ENCODE measurements at places on chromosomes 12 and 14.
A peak's percentile ranks its signal among the peaks of the same experiment; 100 is the strongest.

DNA sequence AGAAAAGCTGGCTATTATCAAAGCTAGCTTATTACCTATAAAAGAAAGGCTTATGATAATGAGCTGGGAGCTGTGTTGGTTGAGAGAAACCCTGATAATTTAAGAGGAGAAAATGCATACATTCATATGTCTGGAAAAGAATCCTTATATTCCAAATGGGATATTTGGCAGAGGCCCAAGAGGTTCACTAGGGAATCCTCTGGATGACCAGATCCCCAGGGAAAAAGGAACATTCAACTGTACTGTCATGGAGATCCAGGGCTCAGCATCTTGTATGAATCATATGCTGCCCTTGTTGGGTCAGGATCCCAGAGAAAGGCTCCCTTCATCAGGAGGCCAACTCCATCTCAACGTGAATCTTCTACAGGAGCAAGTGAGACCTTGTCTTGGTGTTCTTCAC is 16.6 kb upstream of the FBXO34 start:
- DNase-seq: no peak

DNA sequence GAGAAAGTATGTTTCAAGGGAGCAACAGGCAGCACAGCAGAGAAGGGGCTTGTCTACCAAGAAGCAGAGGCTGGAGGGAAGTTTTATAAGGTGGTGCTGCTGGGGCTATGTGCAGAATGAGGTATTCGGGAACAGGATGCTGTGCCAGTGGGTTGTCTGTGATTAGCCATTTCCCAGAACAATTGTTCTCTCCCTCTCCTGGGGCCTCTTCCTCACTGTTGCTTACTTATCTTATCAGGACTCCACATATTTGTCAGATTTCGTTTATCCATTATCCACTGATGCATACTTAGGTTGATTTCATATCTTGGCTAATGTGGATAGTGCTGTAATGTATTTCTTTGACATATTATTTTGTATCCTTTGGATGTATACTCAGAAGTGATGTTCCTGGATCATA is 195.1 kb upstream of the RTL1 start:
- no peak for DNase-seq

- no peak for DNase-seq
These were observed 75.3 kb downstream of the AACS start for GRCh38 chr12:125140279-125141209.

DNA sequence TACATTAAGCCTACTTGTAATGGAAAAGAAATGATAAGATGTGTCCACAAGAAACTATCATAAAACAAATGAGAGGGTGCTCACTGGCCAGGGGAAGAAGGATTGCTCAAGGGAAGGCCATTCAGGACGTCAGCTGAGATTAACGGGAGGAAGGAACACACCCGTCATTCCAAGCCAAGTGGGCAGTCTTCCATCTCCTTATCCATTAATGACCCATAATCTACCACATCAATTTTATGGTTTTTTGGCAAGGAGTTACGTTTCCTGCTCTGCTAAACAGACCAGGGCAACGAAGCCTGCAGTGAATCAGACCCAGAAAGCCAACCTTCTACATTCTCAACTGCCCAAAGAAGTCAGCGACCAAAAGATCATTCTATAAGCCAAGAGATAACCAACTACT is 25.1 kb downstream of the PRKAB1 start:
- peak; percentile 83 for DNase-seq

DNA sequence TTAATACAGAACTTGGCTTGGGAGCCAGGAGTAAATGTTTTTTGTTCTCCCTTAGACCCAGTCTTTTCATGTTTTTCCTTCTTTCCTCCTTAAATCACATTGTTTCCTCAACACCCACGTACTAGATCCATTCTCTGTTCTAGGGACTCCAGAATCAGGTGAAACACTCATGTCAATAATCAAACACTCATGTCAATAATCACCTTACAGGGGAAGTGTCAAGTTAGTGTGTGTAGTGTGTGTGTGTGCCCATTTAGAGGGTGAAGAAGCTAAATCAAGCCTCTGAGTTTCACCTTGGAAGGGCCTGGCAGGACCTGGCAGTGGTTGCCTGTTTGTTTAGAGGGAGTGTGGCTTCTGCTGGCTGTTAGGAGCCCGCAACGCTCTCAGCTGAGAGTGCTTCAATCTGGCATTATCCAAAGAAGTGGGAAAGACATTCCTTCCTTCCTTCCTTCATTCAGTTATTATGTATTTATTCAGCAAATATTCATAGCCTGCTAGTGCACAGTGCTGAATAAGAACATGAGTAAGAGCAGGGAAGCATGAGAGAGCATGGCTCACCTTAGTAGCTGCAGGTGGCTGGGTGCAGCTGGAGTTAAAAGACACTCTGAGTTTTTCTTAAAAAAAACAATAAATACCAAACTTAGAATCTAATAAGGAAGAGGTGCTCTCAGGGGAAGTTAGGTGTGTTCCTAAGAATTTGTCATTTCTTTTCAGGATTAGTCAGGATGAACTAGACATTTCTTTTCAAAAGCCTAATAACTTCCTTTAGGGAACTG is 17.6 kb upstream of the EID3 start:
- DNase-seq: peak; percentile 58

DNA sequence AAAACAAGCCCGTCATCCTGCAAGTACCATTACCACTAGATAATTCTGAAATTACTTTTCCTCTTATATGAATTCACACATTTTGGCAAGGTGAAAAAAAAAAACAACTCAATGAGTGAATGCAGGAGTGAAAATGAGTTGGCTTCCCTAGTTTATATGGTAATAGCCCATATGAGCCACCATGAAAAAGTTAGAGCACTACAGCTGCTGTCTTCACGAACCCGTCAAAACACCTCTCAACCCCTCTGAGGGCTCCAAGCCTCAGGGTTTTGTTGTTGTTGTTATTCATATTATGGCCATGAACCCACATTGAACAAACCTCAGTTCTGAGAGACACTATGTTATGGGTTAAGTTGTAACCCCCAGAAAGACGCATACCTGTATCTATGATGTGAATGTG is 289.9 kb upstream of the CAND1 start:
- DNase-seq: no peak

DNA sequence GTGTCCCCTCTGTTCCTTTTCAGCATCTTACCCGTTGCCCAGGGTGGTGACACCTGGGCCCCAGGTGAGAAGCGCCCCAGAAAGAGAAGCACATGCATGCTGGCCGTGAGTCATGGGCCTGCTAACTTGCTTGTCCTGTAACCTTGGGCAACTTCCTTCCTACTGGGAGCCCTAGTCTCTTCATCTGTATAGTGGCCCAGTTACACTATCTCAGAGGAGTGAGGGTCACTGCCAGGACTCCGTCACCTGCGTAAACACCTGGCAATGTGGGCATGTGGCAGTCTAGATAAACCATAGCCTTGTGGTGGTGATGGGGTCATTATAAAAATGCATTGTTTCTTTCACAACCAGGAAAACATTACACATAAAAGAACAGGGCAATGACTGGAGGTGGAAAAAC is 125.2 kb downstream of the SLC25A47 start:
- DNase-seq: no peak

DNA sequence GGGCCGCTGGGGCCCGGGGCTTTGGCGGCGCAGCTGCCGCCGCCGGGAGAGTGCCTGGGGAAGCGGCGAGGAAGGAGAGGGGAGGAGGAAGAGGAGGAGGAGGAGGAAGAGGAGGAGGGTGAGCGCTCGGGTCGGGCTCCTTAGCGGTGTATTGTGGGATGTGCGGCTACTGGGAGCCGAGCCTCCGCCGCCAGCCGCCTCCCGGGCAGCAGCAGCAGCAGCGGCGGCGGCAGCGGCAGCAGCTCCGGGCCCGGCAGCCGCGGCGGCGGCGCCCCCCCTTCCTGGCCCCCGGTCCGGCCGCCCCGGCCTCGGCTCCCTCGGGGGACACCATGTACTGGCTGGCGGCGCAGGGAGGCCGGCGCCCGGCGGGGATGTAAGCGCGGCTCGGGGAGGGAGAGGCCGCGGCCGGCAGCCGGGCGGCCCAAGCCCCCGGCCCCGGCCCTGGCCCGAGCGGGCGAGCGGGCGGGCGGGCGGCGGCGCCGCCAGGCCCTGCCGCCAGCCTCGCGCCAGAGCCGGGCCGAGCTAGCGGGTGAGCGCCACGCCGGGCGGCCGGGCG is at the start of gene SETD1B:
SETD1B (plus strand) TSS at position 149 of the 556 bp plus-strand sequence. CDS start 729 bp downstream, outside the sequence.
- peak; percentile 68 for DNase-seq

- no peak for DNase-seq
These were observed 1.1 kb downstream of the NCAPD2 start for GRCh38 chr12:6494968-6495367.

- no peak for DNase-seq
These were observed 68.7 kb downstream of the DHRS2 start for GRCh38 chr14:23704890-23705289.

DNA sequence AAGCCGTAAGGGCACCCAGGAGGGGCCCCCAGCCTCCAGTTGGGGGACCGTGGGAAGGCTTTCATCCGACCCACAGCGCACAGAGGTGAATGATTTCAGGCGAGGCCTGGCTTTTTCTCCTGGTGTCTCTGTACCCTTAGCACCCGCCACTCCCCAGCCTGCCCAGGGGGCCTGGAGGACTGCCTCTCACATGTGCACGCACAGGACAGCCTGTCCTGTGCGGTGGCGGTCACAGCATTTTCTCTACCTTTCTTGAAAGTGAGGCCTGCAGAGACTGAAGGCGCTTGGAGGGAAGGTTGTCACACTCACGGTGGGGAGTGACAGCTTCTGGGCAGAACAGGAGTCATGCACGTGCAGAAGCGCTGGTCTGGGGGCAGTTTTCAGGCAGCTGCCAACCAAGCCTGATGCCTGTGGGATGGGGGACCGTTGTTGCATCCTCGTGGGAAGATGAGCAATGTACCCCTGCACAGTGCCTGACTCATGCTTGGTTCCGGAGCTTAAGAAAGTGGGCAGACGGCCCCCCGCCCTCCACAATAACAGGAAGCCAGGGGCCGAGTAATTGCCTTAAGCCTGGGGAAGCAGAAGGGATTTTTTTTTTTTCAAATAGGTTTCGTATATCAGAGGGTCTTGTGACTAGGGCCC is 148.1 kb downstream of the TSPAN9 start:
- DNase-seq: no peak

GRCh38 chr12:71397433-71397954 is 42.1 kb upstream of the LGR5 start:
- no peak for DNase-seq

DNA sequence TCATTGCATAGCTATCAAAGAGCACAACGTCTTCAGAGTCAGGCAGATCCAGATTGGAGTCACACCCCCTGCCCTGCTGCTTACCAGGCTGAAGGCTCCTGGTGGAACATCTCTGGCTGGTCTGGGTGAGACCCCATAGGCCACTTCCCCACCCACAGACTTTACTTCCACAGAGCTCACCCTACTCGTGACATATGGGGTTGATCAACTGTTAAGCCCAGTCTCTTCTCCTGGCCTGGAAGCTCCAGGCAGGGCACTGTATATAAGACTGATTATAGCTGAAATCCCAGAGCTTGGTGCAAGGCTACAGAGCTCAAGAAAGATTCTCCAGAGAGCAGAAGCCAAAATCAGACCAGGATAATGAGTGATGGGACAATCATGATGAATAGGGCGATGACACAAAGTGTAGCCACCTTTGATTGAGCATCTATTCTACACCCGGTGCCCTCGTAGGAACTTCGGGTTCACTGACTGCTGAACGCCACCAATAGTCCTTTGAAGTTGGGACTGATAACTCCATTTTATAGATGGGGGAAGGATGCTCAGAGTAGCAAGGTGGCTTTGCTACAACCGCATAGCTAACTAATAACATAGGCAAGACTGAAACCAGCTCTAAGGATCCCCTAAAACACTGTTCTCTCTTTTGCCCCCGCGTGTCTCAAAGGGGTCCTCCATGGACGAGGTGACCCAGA is 287.8 kb downstream of the BCL11B start:
- no peak for DNase-seq

DNA sequence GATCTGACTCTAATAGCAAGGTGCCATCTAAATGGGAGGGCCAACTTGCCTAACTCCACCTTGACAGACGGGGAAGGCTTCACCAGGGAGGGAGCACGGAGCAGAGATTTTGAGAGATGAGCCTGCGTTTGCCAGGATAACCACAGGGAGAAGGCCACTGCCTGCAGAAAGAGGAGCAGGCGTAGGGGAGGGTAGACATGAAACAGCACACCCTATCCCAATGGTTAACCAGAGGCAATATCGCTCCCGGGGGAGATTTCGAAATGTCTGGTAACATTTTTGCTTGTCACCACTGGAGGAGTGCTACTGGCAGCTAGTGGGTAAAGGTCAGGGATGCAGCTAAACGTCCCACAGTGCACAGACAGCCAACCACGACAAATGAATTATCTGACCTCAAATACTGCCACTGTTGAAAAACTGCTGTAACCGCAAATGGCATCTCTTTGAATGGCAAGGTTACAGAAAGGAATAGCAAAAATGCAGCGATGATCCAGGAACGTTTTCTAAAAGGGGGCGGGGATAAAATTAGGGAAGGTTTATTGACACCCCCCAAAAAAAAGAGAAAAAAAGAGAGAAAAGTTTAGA is 126.0 kb upstream of the ATF7IP start:
- no peak for DNase-seq

DNA sequence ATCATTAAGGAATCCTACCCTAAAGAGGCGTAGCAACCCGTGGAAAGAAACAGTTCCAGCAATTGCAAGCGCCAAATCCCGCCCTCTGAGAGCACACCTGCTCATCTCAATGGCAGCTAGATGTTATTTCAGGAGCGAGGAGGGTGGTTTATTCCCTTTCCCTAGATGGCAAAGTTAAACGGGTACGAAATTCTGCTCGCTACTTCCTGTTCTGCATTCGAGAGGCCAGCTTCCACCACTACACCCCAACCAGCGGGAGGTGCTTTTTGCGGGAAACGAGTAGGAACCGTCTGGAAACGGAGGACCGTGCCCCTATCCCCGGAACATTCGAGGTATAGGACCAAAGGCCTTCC is 536 bp downstream of the VPS29 start:
- peak; percentile 57 for DNase-seq

DNA sequence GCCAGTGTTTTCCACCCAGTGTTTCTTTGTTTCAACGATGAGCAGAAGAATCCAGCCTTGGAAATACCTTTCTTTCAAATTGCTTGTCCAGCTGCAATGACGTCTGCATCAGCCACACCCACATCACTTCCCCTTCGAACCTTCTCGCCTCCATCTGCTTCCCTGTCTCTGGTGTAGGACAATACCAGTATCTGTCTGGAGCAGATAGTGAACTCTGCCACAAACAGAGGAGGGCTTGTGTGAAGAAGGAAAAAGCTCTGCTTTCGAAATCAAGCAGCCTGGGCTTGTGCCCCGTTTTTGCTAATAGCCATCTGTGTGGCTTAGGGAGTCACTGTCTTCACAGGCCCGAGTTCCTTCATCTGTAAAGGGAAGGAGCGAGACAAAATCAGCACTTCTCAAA is 415.4 kb downstream of the ZFP36L1 start:
- peak; percentile 76 for DNase-seq

- peak; percentile 48 for DNase-seq
These were observed 210.8 kb downstream of the PCNX1 start for GRCh38 chr14:71117839-71118743.

GRCh38 chr14:72521968-72522741 is 371.7 kb downstream of the DPF3 start:
- DNase-seq: no peak

DNA sequence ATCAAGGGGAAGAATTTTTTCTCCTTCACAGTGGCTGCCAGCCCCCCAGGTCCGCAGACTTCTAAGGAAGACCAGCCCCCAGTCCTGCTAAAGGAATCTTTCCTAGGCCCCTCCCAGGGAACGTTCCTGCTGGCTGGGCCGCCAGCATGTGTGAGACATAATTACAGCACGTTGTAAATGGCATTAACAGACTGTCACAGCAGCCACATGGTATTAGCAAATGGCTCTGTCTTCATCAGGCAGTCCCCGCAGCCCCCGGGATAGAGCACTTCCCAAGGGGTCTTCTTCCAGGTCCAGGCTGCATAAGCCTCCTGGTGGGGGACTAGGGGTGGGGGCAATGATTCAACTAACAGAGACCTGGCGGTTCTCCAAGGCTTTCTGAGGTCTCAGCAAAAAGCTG is 34.9 kb upstream of the FAM222A start:
- DNase-seq: peak; percentile 19

Data from left colon (tissue), 2 donors.